ENCODE measurements at places on chromosomes 11 and 22.

DNA sequence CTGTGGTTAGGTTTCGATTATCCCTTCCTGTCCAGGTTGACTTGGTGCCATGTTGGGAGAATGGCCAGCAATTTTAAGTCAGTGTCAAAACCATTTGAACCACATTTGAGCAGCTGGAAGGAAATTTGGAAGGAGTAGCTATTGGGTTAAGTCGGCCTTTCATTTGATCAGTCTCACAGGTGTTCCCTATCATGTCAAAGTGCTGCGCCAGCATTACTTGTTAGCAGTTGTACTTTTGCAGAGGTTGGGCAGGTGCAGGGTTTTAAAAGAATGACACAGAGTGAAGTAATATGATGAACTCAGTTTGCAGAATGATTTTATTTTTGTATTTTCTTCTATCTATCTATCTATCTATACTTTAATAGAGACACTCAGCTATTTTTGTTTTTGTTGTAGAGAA, 6.4 kb upstream of the TYMP start:
- DNase-seq = no peak

DNA sequence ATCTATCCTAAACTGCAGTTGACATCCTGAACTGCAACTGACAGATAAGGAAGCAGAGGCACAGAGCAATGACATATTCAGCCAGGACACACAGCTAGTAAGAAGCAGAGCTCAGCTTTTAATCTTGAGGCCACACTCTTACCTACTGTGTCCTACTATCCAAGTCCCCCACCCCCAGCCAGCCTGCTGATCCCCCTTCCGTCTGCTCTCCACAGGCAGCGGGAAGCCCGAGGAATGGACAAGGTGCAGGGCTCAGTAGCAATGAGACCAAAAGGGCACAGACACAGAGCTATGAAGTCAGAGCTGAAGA, 4.3 kb downstream of the POLR3H start:
- DNase-seq = no peak

- no peak for DNase-seq
Measured at GRCh38 chr11:20351751-20352262, 11.7 kb upstream of the HTATIP2 start.

- no peak for DNase-seq
Measured at GRCh38 chr11:130402570-130402969, 25.8 kb downstream of the ADAMTS8 start.

GRCh38 chr11:34366522-34366921, 8.7 kb upstream of the ABTB2 start:
- no peak for DNase-seq

DNA sequence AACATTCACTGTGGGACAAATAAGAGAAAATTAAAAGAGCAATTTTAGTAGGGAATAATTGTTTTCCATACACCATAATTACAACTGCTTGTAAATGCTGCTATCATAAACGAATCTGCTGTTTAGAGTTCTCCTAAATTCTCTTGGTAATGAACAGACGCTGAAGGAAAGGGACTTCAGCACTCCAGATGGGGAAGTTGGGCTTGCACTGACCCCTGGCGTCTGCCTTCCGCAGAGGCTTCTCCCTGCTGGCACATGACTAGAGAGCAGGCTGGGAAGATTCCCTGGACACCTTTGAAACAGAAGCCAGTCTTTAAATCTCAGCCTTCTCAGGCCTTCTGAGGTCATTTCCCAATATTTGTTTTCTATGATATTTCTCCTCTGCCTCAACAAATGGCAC, 84.1 kb downstream of the NXPE2 start:
- no peak for DNase-seq

- no peak for DNase-seq
Measured at GRCh38 chr11:126512741-126513715, 157.5 kb downstream of the ST3GAL4 start.

- no peak for DNase-seq
Measured at GRCh38 chr22:47395481-47395880, 633.0 kb downstream of the TBC1D22A start.

DNA sequence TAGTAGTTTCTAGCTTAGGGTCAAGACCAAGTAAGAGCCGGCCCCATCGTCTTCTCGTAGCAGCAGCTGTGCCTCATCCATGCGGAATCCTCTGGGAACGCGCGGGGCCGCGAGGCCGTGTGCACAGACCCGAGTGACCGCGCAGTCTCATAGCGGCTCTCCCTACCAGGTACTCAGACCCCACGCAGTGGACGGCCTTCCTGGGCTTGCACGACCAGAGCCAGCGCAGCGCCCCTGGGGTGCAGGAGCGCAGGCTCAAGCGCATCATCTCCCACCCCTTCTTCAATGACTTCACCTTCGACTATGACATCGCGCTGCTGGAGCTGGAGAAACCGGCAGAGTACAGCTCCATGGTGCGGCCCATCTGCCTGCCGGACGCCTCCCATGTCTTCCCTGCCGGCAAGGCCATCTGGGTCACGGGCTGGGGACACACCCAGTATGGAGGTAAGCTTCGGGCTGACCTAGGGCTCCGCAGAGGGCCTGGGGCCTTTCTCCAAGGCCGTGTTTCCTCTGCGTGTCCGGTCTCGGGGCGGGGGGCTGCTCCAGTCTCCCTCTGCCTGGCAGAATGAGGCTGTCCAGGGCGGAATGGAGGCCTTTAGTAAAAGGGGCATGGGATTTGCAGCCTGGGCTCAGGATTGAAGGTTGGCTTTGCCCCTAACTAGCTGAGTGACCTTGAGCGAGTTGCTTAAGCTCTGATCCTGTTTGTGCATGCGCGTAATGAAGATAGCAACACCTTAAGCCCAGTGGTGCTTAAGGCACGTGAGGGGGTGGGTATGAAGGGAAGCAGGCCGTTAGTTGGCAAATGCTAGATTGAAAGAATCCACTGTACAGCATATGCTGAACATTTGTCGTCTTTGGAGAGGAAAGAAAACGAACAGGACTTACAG, 48.9 kb downstream of the ST14 start:
- no peak for DNase-seq

GRCh38 chr22:22555596-22555995, 3.5 kb downstream of the PRAME start:
- DNase-seq = no peak

DNA sequence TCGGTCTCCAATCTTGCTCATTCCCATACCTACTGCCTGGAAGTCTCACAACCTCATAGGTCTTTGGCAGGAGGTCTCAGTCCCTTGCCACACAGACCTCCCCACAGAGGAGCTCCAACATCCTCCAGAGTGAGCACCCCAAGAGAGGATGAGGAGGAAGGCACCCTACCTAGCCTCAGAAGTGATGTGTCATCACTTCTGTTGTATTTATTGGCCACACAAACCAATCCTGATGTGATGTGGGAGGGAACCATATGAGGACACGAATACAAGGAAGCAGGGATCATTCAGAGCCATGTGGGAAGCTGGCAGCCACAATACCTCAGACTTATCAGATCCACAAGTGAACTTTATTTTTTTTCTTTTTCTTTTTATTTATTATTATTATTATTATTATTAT, 9.0 kb upstream of the UPK2 start:
- DNase-seq = no peak

- no peak for DNase-seq
Measured at GRCh38 chr11:75313513-75314272, 37.8 kb downstream of the ARRB1 start.

- DNase-seq = no peak
Measured at GRCh38 chr22:28247136-28247535, 328.1 kb upstream of the PITPNB start.

- DNase-seq = no peak
Measured at GRCh38 chr11:18495703-18496102, 31.0 kb downstream of the TSG101 start.

DNA sequence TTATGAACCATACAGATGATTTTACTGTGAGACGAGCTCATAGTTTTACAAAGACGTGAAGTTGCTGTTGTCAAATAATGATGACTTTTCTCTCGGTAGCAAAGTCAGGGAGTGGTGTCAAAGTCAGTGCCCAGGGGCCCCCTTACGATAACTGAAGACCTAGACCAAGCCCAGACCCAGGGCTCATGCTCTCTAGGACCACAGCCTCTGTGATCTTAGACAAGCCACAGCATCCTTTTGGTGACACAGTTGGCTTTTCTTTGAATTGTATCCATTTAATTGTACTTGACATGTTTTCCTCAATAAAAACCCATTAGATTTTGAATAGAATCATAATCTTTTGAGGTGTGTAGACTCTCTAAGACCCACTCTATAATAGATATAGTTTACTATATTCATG, 17.9 kb upstream of the POGLUT3 start:
- DNase-seq = no peak

DNA sequence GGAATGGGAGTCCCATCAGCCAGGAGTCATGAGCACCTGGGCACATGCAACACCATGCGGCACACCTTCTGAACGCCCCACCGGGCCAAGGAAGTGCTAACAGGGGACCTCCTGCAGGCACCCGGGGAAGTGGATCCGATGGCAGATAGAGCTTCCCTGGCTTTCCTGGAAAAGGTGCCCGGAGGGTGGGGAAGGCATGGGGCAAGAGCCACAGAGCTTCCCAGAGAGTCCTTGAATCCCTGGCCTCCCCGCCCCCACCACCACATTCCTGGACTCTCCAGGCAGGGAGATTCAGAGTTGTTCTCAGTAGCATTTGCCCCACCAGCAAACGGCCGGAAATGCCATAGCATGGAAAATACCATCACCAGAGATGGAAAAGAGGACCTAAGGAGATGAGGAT, 8.3 kb downstream of the TRIM29 start:
- no peak for DNase-seq

DNA sequence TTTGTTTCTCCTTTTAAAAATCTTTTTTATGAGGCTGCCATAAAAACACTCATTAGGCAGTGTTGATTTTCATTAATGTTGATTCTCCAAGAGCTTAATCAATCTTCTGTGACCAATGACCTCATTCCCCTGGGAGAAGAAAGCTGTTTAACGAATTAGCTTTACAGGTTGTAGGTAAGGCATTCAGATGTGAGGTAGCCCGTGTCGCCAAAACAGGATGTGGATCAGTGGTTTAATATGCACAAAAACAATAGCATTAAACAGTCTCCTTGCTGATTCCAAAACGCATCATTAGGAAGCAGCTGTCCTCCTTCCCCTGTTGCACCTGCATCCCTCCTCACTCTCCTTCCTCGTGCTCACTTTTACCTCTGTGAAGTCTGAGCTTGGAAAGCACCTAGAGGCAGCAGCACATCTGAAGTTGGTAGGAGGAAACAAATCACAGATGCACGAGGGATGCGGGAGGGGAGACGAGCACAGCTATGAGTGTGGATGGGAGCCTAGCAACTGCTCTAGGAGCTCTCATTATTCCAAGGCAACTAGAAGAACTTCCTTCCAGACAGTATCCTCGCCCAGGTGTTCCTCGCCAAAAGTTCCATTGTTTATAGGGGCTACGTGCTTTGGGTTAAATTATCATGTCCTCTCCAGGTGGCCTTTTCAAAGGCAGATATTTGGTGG, 179.4 kb upstream of the SNX19 start:
- DNase-seq = no peak

DNA sequence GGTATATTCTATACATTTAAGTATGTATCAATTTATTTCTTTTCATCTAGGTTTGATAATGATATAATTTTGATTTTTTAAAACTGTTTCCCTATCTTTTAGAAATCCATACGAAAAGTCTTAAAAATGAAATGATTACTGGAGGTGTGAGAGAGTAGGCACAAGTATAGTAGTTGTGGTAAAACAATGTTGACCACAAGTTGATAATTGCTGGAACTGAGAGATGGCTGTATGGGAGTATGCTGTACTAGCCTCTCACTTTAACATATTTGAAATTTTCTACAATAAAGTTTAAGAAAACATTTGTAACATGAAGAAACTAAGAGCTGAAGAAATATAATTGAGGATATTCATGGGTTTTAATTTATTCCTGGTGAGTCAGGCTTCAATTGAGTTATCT, 30.0 kb downstream of the FSHB start:
- DNase-seq = no peak

GRCh38 chr22:31637891-31638618, 24.0 kb downstream of the PISD start:
- DNase-seq = no peak

DNA sequence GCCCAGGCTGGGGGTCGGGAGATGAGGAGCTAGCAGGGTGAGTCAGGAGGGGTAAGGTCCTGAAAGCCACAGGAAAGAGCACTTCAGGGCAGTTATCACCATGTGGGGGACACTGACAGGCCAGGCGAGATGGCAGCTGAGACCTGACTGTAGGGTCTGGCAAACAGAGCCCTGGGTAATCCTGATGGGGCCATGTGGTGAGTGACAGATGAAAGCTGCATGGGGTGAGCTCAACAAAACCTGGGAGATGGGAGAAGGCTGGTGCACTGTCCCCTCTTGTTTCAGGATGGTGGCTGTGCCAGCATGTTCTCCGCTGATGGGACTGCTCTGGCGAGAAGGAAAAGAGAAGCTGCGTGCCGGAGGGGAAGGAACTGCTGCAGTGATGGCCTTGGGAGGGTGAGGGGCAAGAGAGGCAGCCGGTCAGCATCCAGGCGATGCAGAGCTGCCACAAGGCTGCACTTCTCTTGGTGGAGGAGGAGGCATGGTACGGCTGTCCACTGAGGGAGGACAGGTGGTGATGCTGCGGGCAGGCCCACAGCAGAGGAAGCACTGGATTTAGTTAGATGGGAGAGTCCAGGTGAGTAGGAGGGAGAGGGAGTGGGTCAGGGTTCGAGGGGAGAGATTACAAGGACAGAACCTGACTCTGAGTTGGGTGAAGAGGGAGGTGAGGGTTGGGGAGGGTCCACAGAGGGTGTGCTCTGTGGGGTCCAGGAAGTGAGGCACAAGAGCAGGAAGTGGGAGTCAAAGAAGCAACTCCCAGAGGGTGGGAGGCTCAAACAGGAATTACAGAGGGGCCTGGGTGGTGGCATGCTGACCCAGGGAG, 3.8 kb downstream of the TOP3B start:
- DNase-seq = no peak

DNA sequence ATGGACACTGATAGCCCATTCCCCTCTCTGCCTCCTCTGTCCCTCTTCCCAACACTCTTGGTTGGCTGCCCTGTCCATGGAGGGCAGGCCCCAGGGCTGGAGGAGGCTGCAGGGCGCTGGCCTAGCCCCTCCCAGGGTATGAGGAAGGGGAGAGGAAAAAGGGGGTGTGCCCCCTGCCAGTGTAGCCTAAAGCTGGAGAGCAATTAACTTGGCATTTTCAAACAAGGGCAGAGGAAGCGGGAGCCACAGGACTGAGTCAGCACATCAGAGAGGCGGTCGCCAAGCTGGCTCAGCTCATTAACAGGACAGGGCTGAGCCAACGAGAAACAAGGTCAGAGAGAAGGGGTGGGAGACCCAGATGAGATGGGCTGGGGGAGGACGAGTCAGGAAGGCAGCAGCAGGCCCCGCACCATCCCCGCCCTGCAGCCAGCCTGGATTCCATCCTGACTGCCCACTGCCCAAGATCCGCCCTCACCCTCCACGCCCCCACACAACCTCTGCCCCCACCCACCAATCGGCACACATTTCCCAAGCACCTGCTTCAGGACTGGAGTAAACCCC, 76.3 kb downstream of the BUD13 start:
- no peak for DNase-seq

DNA sequence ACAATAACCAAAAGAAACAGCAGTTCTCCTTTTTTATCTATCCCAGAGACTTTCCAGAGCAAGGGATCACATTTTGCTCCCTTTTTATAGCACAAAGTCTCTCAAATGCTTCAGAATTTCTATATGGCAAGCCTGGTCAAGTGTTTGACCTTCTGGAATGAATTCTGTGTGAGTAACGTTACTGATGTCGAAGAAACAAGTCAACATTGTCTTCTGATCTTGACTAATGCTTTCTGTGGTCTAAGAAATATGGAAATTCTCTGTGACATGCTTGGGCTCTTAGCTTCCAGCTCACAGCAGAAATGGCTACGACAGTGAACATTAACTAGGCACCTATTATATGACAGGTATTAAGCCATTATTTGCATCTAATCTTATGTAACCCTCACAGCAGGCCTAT, 411.7 kb downstream of the CADM1 start:
- DNase-seq = no peak

- no peak for DNase-seq
Measured at GRCh38 chr22:27827604-27828587, 26.3 kb upstream of the MN1 start.

Measured in T-helper 22 cell (primary cell).